SHP77 (cell line): ENCODE measurements at places on chromosomes 2 and 18.
A peak's percentile ranks its signal among the peaks of the same experiment; 100 is the strongest.

DNA sequence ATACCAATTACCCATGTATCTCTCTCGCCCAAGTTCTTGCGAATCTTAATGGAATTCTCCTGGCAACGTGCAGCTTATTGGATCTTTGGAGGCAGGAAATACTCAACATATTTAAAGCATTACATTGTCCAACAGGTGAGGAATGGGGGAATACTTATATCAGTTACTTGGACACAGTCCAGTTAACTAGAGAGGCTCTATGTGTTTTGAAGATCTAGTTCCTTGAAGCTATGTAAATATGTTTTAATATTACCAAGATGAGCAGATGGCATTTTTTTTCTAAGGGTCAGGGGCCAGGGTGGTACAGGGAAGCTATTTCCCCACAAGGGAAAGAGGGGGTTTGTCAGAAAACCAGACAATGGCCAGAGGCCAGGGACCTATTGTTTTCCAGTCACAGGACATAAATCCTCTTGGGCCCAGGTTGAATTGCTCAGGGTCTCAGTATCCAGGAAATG, 26.8 kb upstream of the MC5R start:
- no peak for DNase-seq

DNA sequence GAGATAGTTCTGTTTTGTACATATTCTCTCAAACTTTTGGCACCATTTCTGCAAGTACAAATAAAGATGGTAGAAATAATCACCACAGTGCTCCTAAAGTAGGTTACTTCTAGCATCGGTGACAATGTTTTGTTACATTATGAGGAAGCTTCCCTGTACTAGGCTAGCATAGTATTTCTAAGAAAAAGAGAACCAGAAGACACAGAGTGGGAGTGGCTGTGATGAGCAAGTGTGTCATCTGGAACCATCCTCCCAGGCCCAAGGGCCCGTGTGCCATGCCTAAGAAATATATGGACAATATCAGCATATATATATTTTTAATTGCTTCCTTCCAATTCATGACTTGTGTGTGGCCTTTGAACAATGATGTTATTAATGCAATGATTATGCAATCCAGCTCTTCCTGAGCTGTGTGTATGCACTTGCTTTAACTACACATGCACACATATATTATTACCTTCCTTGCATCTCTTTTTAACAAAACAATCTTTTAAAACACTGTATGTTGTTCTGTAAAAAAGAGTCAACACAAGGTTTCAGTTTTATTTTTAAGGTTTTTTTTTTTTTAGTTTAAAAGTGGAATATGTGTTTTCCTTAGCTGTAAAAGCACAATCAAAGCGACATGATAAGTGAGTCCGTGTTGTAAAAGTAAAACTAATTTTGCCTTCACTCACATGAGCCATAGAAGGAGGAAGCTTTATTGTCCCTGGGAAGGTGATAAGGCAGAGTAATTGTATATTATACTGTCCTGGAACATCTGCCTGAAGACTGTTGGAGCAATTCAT, 303.9 kb downstream of the ZNF407 start:
- DNase-seq: no peak

GRCh38 chr2:32702303-32703064, 74.6 kb downstream of the TTC27 start:
- no peak for DNase-seq

GRCh38 chr2:149082735-149083134, 44.2 kb downstream of the LYPD6B start:
- DNase-seq: peak; percentile 17

DNA sequence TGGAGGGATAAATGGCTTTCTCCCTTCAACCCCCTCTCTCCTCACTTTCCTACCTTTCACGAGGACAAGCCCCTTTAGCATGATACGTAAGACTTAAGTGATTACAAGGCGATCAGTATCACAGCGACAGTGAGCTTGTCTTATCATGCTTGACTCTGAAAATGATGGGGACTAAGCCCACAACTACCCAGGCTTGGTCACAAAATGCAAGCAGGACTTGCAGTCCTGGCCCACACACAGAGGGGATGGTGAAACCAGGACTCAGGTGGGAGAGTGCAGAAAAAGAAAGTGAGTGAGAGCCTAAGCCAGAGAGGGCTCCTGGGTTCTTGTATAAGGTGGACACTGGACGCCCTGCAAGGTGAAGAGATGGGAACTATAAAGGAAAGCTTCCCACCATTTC, 95.7 kb upstream of the ARL4C start:
- no peak for DNase-seq

- DNase-seq: peak; percentile 77
Measured at GRCh38 chr2:70995426-70995729, 705 bp upstream of the TEX261 start.

DNA sequence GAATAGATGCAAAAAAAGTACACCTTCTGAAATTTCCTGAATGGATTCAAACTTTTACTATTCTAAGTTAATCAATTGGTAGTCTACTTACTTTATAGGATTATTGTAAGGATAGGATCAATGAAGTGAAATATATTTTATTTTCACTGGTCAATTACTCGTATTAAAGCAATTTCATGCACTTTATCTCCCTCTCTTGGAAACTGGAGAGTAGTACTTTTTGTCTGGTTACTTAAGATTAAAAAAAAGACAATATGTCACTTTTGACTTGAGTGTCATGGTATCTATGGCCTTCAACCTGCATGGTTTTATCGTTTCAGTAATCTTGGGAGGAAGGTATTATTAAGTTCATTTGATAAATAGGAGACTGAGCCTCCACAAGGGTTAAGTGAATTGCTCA, 1.0 kb upstream of the KYNU start:
- no peak for DNase-seq

- no peak for DNase-seq
Measured at GRCh38 chr2:7502336-7502735, 585.1 kb downstream of the RNF144A start.

DNA sequence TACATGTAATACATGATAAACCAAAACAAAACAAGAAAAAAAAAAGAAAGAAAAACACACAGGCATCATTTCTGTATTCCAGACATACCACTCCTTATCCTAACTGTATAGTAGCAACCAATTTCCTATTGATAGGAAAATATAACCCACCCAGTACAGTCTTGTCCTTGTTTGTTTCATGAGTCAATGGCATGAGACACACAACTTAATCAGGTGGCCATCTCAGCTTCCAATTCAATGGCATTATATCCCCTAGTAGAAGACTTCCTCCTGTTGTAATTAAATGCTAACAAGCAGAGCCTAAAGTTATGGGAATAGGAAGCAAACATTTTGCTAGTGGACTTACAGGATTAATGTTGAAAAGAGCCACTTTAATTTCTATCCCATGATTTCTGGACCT, 121.0 kb upstream of the NOL4 start:
- no peak for DNase-seq

GRCh38 chr2:154707994-154708575, 9.6 kb downstream of the KCNJ3 start:
- DNase-seq: no peak

DNA sequence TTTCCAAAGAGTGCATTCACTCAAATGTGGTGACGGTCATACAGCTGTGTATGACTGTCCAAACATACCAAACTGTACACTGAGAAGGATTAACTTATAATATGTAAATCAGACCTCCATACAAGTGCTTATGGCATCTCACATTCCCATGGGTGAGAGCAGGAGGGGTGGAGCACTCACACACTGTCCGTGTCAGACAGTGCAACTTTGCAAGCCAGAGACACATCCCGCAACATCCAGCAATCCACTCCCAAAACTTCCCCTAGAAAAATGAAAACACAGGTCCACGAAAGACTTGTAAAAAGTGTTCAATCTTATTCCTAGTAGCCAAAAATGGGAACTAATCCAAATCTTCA, 36.4 kb downstream of the FAM168B start:
- no peak for DNase-seq

DNA sequence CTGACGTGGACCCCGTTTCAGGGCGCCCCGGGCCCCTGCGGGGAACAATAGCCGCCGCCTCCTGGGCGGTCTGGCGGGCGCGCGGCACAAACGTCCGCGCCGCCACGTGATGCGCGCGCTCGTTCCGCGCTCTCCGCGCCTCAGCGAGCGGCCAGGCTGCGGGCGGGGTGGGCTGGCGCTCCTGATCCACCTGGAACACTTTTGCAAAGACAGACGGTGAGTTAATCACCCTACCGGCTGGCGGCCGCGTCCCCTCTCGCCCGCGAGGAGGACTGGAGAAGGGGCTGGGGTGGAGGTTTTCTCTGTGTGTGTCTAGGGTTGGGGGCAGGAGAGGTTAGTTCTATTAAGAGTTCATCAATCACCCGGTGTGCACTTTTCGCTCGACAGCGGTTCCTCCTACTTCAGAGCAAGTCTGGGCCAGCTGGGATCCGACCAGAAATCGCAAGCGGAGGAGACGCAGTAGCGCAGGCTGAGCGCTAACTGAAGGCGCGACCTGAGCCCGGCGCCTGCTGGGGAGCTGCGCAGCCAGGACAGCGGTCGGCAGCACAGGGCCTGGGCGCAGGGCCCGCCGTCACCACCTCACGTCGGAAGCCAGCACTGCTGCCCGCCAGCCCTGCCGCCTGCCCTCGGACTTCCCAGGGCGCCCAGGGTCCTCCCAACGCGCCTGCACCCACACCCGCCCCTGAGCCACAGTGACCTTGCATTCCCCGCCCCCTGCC, 10.3 kb upstream of the HOXD1 start:
- no peak for DNase-seq

DNA sequence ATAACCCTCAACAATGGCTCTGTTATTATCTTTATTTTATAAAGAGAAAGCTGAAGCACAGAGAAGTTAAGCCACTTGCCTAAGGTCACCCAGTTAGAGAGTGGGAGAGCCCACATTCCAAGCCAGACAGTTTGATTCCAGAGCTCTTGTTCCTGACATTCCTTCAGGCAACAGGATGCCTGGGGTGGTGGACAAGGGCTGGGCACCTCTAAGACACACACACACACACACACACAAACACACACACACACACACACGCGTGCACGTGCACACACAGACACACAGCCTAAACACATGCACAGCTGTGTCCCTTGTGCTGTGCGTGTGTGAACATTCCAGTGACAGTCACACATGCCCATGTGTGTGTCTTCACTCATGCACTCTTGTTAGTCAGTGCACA, 26.4 kb downstream of the CELF4 start:
- no peak for DNase-seq

GRCh38 chr2:200306196-200306930, at the start of gene SPATS2L:
TSS of gene SPATS2L (plus strand) at chr2:200306693. CDS start at chr2:200389245, 82,552 bp downstream.
- DNase-seq: peak; percentile 62

- DNase-seq: no peak
Measured at GRCh38 chr2:218075975-218076811, 7.1 kb downstream of the RUFY4 start.

- no peak for DNase-seq
Measured at GRCh38 chr2:76851000-76851399, 671.2 kb downstream of the LRRTM4 start.

DNA sequence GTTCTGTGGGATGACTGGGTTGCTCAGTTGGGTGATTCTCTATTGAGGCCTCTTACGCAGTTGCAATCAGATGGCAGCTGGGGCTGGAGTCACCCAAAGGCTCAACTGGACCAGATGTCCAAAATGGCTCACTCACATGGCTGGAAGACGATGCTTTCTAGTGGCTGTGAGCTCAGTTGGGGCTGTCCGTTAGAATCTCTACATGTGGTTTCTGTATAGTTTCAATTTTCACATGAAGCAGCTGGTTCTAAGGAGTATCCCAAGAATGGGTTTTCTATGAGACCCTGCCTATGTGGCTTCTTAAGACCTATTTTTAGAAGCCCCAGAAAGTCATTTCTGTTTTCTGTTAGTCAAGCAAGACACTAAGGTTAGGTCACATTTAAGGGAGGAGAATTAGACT, 4.4 kb downstream of the XRCC5 start:
- no peak for DNase-seq
